ENCODE measurements at places on chromosomes 16 and 17. TPM values are rescaled to one million over a fixed set of nuclear protein-coding genes. Genes with fewer than 3 reads are reported as not detected.

DNA sequence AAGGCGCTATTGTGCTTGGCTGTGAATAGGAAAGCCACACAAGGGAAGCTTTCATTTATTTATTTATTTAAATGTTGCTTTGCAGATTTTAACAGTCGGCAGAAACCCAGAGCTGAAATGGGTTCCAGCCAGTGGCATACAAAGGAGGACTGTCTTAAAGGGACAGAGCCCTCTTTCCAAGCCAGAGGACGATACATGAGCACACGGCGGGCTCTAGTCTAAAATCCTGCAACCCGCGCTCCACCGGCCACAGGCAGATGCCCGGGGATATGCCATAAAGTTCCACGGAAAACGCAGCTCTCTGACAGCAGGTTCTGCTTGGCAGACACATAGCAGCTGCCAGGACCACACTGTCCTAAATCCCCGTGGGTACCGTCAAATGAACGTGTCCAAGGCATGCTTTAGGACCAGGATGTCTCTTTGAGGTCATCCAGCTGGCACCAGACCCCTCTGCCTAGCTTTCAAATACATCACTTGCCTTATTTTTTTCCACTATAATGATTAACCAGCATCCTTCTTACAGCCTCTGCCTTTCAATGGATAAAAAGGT lies 64.6 kb downstream of the CYTH1 start:
- DNase-seq, result no peak

GRCh38 chr16:11494433-11494832 lies 92.3 kb downstream of the LITAF start:
- no peak for DNase-seq

- no peak for DNase-seq
Measured at GRCh38 chr16:2465653-2466415, 5.3 kb upstream of the NTN3 start.

DNA sequence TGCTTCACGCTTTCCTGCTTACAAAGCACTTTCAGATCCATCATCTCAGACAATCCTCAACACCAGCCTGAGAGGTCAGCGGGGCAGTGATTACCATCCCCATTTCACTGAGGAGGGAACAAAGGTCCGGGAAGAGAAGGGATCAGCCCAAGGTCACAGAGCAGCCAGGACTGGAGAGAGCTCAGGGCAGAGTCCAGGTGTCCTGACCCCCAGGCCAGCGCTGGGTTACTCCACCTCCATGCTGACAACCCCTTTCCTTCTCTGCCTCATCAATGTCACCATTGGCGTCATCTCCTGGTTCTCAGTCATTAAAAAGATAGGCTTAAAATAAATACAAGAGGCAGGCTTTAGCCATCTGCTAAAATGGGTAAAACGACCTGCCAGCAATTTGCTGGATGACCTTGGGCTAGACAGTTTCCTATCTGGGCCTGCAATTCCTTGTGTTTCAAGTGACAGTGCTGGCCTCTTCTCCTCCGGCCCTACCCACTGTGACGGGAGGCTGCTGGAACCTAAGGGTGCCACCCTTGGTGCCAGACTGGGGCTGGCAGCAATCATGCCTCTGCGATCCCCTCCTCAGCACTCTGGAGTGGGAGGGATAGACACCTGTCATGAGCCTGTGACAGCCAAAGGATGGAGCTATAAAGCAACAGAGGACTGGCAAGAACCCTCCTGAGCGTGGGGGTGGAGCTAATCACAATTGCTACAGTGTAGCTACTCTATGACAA lies 79.5 kb upstream of the CCL1 start:
- DNase-seq, result no peak

GRCh38 chr16:8661703-8662102 lies 12.7 kb upstream of the ABAT start:
- no peak for DNase-seq

DNA sequence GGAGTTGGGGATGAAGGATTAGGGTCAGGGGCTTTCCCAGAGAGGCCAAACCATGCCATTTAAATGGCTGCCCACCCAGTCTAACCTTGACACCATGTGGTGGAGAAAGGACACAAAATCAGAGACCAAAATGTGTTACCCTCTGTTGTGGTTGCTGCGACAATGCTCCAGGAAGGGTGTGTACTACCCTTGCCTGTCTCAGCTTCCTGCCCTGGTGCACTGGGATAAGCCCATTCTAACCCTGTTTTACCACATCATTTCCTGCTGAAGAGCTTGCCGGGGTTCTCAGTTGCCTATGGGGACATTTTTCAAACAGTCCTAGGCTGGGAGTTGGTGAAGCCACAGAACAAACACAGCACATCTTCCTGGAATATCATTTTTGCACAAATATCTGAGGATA lies 4.9 kb downstream of the OR4D1 start:
- DNase-seq, result no peak

DNA sequence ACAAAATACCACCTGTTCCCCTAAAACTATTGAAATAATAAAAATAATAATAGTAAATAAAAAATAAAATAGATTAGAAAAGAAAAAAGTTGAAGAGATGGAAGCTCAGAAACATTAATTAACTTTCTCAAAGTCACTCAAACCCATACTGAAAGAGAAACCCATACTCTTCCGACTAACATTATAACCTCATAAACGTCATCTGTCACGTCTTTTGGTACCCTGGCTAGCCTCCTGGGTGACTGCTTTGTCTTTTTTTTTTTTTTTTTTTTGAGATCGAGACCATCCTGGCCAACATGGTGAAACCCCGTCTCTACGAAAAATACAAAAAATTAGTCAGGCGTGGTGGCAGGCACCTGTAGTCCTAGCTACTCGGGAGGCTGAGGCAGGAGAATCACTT lies 7.6 kb downstream of the SLFN12L start:
- no peak for DNase-seq

- DNase-seq, result peak; percentile 37
Measured at GRCh38 chr16:2881783-2882649, 999 bp upstream of the FLYWCH2 start.

DNA sequence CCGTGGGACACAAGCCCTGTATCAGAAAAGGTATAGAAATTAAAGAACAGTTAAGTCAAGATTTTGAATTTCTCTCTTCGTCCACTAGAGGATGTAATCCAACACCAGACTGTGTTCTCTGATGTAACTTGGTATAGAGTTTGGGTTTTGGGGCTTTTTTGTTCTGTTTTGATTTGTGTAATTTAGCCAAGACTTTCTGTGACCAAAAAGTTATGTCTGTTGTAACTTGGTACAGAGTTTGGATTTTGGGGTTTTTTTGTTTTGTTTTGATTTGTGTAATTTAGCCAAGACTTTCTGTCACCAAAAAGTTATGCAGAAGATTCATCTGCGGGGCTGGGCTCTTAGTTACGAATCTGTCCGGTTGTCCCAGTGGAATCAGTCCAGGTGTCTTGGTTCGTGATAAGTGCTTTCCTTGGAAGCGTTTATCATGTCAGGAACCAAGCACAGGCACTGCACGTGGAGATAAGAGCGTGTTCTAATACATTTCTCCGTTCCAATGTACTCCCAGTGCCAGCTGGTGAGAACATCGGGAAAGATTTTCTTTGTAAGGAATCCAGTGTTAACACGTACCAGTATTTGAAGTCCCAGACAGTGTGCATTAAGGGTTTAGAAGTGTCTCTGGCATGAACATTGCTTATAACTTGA lies 44.1 kb upstream of the SEC14L1 start:
- DNase-seq, result no peak

- DNase-seq, result peak; percentile 37
Measured at GRCh38 chr17:37361543-37361942, 14.2 kb upstream of the C17orf78 start.

GRCh38 chr17:59028328-59028727 lies 78.4 kb downstream of the TRIM37 start:
- DNase-seq, result no peak

GRCh38 chr16:1027501-1027815 lies 45.1 kb upstream of the SSTR5 start:
- DNase-seq, result no peak

The NOS2 gene
- total RNA-seq, result 0.16 TPM

The RNF222 gene
- not detected for total RNA-seq

The IL34 gene
- 0.64 TPM for total RNA-seq

The FAM171A2 gene
- 2.7 TPM for total RNA-seq

The AP1G1 gene
- 121 TPM for total RNA-seq

The CLEC18A gene
- total RNA-seq, result 1.0 TPM

The SPAG9 gene
- total RNA-seq, result 178 TPM

The CLEC10A gene
- total RNA-seq, result 2.8 TPM

The FOXN1 gene
- not detected for total RNA-seq

The NUPR1 gene
- 47.5 TPM for total RNA-seq

The ABCC11 gene
- total RNA-seq, result 0.32 TPM

The PIEZO1 gene
- 135 TPM for total RNA-seq

The TMEM98 gene
- total RNA-seq, result 138 TPM

The TBC1D3B gene
- 7.6 TPM for total RNA-seq

Data from breast epithelium (tissue), 4 donors.